ENCODE measurements at places on chromosomes 1 and 21.

DNA sequence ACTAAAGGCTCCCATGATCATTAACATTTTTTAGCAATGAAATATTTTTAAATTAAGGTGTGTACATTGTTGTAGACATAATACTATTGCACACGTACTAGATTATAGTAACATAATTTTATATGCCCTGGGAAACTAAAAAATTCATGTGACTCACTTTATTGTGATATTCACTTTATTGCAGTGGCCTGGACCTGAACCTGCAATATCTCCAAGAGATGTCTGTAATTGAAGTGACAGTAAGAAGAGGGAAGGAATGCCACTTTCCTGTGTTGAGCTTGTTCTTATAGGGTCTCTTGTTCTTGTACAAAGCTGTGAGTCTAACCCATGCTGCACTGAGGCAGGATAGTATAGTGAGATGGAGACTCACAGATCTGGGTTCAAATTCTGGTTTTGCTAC, 66.9 kb upstream of the USP24 start:
- DNase-seq, result no peak

- peak; percentile 41 for DNase-seq
These were observed 144.6 kb downstream of the MAGI3 start for GRCh38 chr1:113534875-113535274.

DNA sequence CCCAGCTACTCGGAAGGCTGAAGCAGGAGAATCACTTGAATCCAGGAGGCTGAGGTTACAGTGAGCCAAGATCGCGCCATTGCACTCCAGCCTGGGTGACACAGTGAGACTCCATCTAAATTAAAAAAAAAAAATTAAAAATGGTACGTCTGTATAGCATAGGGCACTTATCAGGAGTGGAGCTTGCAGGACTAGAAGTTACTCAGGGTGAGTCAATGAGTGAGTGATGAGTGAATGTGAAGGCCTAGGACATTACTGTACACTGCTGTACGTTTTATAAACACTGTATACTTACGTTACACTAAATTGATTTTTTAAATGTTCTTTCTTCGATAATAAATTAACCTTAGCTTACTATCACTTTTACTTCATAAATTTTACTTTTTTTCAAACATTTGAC, 183.6 kb downstream of the NR5A2 start:
- peak; percentile 81 for DNase-seq

GRCh38 chr21:43944757-43945156, 67.4 kb upstream of the TRAPPC10 start:
- no peak for DNase-seq

DNA sequence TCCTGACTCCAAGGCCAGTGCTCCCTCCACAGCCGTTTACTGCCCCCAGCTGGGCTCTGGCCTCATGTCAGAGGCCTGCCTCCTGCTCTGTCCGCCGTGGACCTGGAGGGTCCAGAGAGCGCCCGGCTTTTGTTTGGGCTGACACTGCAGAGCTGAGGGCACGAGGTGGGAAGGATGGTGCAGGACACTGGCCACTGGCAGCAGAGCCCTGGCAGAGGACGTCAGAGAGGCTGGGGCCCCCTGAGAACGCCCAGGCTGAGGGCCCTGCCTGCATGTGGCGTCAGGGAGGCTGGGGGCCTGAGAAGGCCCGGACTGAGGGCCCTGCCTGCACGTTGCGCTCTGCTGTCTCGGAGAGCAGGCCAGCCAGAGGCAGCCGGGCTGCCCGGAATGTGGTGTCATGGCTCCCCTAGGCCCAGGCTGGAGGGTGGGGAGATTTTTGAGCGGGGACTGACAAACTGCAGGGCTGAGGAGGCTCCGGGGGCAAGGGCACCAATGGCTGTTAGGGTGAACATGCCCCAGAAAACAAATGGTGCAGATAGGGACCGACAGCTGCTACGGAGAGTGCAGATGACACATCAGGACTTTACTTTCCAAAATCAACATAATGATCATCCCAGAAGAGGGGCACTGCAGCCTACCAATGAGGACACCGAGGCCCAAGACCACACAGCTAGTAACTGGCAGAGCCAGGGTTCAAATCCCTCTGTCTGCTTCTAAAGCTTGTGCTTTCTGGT, 31.7 kb downstream of the SLC66A1 start:
- no peak for DNase-seq

DNA sequence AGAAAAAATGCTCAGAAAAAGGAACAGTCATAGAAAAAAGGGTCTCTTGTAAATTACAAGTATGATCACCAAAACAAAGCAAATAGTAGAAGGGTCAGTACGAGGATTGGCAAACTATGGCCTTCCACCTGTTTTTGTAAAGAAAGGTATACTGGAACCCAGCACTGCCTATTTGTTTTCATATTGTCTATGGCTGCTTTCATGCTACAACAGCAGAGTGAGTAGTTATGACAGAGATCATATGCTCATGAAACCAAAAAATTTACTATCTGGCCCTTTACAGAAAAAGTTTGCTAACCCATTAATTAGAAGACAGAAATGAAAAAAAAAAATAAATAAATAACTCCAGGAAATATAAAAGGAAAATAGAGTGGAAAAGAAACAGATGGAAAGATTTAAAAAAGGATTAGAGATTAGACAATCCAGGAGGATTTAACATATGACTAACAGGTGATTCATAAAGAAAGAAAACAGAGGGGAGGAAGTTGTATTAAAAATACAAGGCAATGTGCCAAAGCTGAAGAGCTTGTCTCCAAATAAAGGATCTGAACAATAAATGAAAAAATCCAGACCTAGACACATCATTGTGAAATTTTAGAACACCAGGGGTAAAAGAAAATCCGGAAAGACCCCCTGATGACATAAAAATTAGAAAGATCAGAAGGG, 108.5 kb upstream of the SERTAD4 start:
- DNase-seq, result peak; percentile 87

DNA sequence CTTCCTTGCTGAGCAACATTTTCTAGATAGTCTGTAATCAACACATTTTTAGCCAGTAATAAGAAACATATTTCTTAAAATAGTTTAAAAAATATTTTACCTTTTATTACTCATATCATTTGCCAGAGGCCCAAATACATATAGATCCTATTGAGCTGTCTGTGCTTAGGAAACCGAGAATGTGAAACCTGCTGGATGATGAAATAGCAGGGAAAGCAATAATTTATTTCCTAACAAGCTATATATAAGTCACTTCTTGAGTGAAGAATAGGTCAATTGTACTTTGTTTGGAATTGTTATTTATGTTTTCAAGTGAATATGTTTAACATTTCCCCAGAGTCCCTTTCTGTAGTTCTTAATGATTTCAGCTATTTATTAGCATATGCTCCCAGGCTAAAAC, 339.9 kb upstream of the TMPRSS15 start:
- DNase-seq, result no peak

GRCh38 chr1:219574484-219575087, 38.3 kb downstream of the ZC3H11B start:
- no peak for DNase-seq

GRCh38 chr1:90012300-90012699, 17.4 kb downstream of the ZNF326 start:
- no peak for DNase-seq

DNA sequence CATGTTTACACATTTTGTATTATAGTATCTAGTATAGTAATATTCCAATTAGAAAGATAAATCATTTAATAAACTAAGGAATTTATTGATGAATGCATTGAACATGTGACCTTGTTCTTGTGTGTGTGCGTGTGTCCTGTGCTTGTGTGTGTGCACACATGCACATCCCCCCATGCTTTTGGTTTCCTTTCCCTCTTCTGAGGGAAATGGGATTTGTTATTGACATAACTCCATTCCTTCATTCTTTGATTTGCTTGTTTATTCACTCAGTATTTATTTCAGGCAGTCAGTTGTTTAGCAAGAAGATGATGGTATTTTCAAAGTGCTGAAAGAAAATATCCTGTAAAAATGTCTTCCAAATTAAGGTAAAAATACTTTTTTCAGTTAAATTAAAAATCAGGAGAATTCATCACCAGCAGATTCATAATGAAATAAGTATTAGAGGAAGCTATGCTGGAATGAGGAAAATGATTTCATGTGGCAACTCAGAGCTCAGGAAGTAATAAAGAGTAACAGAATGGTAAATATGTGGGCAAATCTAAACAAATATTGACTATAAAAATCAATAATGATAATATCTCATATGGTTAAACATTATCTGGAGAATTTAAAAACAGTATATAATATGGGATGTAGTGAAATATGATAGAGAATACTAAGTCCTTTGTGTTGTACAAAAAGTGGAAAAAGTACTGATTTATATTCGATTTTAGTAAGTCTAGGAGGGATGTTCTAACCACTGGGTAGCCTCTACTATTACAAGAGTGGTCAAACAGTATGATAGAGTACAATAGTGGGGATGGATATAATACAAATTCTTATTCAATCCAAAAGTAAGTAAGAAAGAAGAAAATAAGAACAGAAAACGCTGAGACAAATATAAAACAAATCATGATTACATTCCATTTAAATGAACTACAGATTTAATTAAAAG, 35.2 kb upstream of the SIPA1L2 start:
- DNase-seq, result no peak

DNA sequence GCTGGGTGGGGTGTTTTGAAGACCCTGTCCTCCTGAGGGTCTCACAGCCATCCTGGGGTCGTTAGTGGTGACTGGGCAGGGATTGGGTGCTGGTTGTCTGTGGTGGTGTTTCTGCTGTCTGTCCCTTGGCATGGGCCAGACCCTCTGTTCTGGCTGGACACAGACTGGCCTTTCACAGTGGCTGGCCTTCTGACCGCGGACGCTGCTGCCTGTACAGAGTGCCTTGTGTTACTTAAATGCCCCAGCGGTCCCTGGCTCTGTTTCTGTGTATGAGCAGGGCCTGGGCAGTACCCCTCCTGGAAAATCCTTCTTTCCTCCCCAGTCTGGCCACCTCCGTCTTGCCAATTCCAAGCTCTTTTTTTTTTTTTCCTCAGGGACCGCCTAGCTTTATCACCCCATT, 50.9 kb downstream of the SH3BGR start:
- DNase-seq, result no peak

DNA sequence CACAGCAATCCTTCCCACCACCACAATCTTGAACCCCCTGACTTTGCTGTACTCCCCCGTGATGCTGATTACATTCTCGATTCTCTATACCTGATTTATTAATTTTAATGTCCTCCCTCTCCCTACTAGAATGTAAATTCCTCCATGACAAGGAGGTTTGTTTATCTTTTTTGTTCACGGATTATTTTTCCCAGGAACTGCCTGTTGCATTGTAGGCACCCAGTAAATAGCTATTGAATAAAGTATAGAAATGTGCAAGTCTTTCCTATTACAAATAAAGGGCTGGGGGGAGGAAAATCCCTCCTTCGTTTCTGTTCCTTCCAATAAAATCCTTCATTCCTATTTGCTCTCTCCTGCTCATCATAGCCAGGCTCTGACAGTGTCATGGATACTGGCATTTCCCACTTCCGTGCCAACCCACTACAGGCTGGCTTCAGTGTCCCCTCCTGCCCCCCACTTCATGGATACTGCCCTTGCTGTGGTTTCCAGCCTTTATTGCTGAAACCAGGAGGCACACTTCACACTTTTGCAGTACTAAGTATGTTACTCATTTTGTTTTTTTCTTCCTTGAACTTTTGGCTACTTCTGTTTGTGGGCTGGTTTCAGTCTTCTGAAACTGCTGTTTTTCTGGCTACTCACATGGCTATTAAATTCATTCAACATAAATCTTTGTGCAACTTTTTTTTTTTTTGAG, 7.5 kb downstream of the KIF1B start:
- peak; percentile 42 for DNase-seq

- peak; percentile 78 for DNase-seq
These were observed 69.6 kb downstream of the SDCCAG8 start for GRCh38 chr1:243325305-243325890.

GRCh38 chr1:29521438-29521715, 285.1 kb downstream of the PTPRU start:
- no peak for DNase-seq

DNA sequence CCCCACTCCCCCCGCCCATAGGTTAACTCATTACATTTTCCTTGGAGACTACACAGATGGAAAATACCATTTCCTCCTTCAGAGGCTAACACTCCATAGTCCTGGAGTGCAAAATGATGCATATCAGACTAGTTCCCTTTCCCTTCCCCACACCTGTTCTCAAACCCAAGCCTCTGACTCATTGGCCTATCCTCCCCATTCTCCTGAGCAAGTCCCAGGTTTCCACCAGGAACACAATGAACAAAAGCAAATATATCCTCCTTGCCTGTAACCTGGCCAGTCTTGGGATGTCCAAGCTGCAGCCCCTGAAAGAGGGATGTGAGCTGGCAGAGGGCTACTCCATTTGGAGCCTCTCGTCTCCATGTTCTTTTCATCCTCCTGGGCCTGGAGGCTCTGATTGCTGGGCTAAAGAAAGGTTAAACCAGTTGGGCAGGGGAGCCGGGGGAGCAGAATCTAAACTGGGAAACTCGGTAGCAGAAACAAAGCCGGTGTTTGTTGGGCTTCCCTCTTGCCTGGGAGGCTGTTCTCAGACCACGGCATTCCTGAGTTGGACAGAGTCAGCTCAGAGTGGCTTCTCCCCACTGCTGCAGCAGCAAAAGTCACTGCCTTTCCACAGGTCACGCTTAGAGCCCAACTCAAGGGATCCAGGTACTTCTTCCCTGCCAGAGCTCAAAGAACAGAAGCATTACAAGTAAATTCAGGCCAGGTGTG, 13.9 kb downstream of the SSR2 start:
- no peak for DNase-seq

DNA sequence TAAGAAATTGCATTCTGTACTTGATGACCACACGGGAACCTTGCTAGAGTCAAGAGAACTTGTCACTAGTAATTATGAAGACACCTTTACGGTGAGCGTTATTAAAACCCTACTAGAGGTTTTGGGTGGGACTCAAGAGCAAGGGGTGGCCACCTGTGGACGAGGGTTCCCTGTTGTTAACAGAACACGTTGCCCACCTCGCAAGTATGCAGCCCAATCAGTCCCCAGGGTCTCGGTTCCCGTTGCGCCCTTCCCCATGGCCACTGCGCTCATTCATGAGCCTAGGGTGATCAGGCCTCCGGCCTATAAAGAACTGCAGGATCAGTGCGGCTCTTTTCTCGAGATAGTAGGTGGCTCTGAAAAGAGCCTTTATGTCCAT, 30.2 kb upstream of the RNF187 start:
- no peak for DNase-seq

Measured in fibroblast of skin of back (primary cell).